Anterior cingulate cortex (tissue), 58 donors: ENCODE measurements at places on chromosomes 13 and 19.

DNA sequence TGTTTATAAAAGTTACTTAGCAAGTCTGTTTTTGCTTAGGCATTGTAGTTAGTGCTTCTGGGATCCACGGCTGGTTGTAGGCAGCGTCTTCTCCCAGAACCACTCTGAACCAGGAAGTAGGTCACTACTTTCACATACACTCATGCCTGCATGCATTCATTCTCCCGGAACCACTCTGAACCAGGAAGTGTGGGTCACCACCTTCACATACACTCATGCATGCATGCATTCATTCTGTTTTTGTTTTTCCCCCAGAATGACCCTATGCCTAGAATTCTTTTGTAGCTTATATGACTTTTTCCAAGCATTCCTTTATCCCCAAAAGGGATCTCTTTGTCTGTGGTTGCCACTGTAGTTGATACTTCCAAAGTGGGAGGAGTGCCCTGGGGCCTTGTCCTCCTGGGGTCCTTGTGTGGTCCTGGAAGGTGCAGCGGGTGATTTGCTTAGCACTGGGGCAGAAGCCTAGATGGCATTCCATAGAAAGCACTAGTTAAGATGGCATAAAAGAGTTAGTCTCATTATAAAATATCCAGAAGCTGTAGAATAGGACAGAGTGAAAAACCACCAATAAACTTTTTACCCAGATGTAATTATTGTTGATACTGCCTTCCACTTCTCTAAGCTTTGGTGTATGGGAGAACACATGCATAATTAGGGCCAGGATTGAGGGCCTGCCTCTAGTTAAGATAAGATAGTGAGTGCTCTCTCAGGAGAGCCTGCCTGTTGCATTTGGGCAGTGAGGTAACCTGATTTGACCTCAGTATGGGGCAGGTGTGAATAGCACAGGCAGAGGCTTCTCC lies 68.6 kb upstream of the TEX29 start:
- no peak for DNase-seq

GRCh38 chr19:38384209-38385027 lies 3.4 kb downstream of the GGN start:
- DNase-seq = no peak

GRCh38 chr13:20499986-20500385 lies 25.7 kb downstream of the CRYL1 start:
- DNase-seq = no peak

DNA sequence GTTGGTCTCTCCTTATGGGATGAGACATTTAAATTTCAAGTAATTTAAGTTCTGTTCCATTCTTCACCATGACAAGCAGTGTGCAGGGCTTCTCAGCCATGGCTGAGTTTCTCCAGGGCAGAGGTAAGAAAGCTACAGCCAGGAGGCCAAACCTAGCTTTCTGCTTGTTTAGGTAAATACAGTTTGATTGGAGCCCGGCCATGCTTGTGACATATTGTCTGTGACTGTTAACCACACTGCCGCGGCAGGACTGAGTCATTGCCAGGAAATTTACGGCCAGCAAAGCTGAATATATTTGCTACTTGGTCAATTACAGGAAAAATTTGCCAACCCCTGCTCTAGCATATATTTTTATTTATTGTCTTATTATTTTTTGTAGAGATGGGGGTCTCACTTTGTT lies 10.7 kb downstream of the NLRP8 start:
- no peak for DNase-seq

- DNase-seq = no peak
Measured at GRCh38 chr19:1630811-1631210, 21.6 kb downstream of the TCF3 start.

GRCh38 chr19:31347354-31347753 lies 1.9 kb downstream of the TSHZ3 start:
- no peak for DNase-seq

DNA sequence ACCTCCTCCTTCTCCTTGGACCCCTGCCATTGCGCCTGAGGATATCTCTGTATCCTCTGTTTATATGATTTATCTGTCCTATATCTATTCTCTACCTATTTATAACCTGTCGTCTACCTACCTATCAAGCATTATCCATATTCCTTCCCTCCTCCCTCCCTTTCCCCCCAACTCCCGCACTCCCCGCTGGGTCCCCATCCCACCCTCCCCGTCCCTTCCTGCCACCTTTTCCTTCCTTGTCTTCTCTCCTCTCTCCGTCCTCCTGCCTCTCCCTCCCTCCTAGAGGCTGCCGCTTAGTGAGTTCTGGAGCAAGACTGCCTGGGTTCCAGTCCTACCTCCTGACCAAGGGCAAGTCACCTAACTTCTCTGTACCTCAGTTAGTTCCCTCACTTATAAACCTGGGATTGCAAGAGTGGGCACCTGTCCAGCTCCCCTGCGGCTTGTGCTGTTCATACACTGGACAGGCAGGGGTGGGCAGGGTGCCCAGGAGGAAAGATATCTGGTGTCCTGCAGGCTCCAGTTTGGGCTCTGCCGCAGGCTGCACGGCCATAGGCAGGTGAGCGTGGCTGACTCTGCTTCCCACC lies 16.1 kb downstream of the TTYH1 start:
- DNase-seq = peak; percentile 35
